GDM1 (cell line): ENCODE measurements at places on chromosomes 3 and 15.

DNA sequence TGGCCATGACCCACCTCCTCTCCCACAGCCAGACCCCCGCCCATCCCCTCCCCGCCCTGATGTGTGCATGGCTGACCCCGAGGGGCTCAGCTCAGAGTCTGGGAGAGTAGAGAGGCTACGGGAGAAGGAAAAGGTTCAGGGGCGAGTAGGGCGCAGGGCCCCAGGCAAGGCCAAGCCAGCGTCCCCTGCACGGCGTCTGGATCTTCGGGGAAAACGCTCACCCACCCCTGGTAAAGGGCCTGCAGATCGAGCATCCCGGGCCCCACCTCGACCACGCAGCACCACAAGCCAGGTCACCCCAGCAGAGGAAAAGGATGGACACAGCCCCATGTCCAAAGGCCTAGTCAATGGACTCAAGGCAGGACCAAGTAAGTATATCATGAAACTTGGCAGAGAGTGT lies 11.7 kb downstream of the MAP1A start:
- DNase-seq, result no peak

- DNase-seq, result no peak
These were observed 78.8 kb downstream of the CLDN11 start for GRCh38 chr3:170497207-170498095.

GRCh38 chr15:49832511-49832910 lies 211.7 kb downstream of the DTWD1 start:
- no peak for DNase-seq

GRCh38 chr3:106728315-106729098 lies 648.7 kb upstream of the CCDC54 start:
- no peak for DNase-seq

DNA sequence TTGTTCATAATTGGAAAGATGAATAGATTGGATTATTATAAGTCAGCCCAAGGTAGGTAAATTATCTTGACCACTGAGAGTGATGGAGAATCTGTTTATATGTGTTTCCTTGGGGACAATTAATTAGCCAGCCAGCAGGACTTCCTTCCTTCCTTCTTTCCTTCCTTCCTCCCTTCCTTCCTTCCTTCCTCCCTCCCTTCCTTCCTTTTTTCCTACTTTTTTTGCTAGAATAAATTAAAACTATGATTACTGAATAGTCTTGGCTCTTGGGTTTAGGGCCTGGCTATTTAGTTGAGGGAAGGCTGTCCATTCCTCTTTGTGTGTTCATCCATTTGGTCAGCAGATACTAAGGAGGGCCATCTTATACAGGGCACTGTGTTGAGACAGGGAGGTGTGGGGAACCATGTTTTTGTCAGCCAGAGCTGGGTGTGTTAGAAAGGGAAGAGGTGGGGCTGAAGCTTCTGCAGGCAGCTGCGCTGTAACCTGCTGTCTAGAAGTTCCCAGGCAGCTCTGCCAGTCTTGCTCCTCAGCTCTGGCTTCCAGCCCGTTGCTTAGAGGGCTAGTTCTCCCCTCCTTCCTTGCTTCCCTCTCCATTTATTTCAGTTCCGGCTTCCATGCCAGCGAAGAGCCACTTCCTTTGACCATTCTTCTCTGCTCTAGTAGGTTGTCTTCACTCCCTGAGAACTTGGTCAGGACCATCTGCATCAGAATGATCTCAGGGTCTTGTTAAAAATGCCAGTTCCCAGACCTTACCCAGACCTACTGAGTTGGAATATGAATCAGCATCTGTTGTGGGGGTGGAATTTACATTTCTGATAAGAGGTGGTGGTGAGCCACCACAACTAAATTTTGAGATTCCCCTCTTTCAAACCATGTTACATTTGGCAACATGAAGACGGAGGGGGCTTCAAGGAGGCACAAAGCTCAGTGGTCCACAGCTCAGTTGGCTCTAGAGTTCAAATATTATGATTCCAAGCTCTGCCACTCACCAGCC lies 113.9 kb downstream of the DGKG start:
- DNase-seq, result no peak

GRCh38 chr15:59174835-59175831 lies 31.5 kb upstream of the LDHAL6B start:
- peak; percentile 22 for DNase-seq

GRCh38 chr3:98563661-98564281 lies 29.6 kb downstream of the CPOX start:
- DNase-seq, result no peak

DNA sequence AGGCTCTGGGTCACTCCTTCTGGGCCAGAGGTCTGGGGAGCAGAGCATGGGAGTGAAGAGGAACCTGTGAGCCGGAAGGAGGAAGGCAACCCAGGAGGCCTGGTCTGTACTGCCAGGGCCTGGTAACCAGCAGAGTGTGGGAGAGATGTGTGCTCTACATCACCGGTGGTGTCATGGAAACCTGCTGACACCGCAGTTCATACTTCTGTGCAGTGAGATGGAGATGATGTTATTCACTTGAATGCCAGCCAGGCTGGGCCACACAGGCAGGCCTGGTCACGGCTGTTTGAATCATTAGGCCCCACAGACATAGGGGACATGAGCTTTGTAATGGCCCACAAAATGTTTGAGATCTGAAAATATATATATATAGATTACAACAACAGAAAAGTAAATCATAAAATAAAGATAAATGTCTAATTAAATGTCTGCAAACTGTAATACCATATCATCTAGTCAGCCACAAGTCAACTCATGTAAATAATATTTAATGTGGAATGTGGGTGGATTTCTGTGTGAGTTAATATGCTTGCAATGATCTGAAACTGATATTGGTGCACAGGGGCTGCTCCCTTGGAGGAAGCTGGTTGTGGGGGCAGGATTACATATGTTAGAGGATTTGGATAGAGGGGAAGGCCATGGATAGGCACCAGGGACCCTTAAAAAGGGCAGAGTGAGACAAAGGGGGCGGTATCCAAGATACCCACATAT lies 108.5 kb upstream of the PFN2 start:
- DNase-seq, result no peak

DNA sequence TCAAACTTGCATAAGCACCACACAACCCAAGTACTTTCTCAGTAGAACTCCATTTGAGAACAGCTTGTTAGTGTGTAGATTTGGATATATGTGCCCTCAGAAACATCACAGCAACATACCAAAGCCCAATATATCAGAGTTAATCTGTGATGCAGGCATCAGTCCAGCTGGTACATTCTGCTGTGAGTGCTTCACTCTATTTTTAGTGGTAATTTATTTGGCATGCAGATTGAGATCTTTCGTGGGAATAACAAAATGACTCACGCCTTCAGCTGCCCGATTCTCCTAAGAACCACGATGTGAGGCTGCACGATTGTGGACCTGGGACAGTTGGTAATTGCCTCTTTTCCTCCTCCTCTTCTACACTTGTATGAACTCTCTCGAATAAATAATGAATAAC lies 730.7 kb downstream of the SQOR start:
- no peak for DNase-seq

- DNase-seq, result no peak
These were observed at the start of the genes OSBPL10 and ZNF860 for GRCh38 chr3:31981206-31982181. TSS of gene OSBPL10 (minus strand) at chr3:31981262. CDS start at chr3:31981179, 83 bp downstream. TSS of gene ZNF860 (plus strand) at chr3:31981750. CDS start at chr3:31989080, 7,330 bp downstream.

DNA sequence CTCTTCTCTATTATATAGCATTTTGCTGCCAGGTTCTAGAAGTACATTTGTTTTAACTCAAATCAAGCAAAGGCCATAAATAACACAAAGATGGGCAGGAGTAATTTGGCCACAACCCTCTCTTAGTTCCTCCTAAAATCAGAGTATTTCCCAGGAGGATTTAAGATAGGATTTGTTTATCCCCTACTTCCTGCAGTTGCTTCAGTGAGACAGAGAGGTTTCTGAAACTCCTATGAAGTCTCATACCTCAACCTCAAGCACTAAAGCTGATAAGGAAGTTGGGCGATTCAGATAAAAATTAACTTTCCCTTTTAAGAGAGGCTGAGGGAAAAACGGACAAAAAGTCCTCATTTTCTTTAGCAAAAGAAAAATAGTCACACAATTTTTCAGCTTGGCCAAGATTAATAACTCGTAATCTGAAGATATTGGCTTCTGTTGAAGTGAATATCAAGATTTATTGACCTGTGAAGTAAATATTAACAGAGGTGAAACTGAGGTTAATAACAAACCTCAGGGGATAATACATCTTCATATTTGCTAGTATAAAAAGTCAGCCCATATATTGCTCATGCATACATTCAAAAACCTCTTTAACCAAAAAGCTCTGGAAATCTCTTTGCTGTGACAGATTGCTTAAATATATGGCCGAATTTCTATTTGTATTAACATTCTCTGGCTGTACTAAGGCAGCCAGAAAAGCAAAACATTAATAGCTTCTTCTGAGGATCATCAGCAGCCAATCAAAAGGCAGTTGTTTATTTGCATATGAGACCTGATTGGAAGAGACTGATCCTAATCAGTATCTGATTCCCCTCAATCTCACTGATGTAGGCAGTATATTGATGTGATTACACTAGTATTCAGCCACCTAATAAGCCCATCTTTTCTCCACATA lies 90.6 kb upstream of the GADL1 start:
- no peak for DNase-seq

GRCh38 chr3:191236646-191237045 lies 37.6 kb downstream of the OSTN start:
- DNase-seq, result no peak

GRCh38 chr3:23002836-23003732 lies 200.0 kb upstream of the UBE2E2 start:
- DNase-seq, result no peak

DNA sequence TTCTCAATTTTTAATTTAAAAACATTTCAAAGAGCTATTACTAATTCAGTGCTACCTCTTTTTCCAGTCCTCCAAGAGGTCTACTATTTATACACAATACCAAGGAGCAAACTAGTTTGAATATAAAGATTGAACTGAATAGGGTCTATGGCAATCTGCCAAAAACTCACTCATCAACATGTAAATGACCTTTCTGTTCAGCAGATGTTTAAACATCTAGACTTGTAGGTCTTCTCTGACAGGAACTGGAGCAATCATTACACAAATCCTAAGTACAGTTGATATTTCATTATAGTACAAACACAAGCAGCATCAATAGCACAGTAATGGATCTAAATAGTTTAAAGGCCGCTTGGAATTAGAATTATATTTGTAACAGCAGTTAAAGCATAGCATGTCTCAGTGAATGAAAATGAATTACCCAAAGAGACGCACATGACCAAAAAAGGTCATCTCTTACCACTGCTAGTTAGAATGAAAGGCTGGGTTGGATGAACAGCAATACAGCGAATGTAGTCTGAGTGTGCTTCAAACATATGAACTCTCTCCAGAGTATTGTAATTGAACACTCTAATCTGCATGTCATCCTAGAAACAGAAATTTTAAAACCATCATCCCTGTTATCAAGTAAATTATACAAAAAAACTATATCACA lies 10.7 kb downstream of the COPB2 start:
- no peak for DNase-seq

DNA sequence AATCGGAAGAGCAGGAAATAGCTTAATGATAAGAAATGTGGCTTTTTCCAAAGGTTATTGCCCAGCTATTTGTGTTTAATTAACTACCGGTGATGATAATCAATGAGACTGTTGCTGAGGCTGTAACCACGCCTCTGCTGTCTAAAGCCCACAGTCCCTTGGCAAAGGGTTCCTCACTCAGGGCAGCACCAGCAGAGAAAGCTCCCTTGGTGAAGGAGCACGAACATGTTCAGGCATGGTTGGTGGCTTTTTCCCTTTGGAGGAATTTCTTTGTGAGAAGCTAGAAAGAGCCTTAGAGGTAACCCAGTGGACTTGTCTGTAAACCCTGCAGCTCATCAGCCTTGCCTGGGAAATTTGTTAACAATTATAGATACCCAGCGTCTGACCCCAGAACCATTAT lies 7.5 kb upstream of the ST6GAL1 start:
- DNase-seq, result no peak
